ENCODE measurements at places on chromosomes 4 and X.

GRCh38 chr4:23923840-23924239 lies 34.0 kb upstream of the PPARGC1A start:
- no peak for DNase-seq

DNA sequence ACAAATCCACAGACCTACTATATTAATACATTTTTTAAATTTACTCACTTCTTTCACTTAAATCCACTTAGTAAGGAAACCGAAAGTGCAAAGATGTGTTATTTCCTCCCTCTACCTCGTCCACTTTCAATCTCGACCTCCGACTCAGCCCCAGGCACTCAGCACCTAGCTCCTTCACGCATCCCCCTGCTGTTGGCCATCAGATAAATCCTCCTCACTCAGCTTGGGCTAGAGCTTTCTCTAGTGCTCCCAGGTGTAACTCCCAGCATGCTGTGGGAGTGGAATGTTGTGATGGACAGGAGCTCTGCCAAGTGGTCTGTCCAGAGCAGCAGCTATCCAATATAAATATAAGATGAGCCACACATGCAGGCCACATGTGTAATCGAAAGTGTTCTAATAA lies 26.7 kb upstream of the TEC start:
- no peak for DNase-seq

- DNase-seq = no peak
Measured at GRCh38 chr4:159859656-159860148, 756.8 kb downstream of the RAPGEF2 start.

DNA sequence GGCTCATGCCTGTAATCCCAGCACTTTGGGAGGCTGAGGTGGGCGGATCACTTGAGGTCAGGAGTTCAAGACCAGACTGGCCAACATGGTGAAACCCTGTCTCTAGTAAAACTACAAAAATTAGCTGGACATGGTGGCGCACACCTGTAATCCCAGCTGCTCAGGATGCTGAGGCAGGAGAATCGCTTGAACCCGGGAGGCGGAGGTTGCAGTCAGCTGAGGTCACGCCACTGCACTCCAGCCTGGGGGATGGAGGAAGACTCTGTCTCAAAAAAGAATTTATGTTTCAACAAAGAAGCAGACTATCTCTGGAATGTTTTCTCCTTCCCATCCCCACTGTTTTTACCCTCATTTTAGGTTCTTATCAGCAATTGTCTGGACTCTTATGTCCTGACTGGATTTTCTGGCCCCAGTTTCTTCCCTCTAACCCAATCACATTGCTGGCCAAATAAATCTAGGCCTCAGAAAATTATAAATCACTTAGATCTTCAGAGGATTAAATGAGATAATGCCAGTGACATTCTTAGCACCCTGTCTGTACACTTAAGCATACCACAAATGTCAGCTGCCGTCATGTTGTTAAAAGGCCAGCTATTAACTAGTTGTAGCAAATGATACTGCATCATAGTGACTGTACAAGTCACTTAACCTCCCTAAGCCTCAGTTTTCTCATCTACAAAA lies 44.9 kb upstream of the PRSS48 start:
- DNase-seq = no peak

DNA sequence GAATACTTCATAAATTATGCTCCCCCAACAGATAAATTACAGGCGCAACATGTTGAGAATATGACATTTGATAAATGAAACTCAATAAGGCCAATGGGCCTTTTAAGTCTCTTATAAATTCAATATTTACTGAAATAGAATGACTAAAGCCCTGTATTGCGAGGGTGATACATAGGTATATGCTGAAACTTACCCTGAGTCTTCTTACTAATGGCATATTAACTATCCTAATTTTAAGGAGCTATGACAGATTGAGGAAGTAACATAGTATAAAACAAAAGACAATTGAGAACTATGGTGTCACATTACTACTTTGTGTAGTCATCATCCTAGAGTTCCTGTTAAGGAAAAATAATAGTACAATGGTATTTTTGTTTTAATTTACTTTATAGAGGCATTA lies 440.7 kb downstream of the IL15 start:
- DNase-seq = no peak

DNA sequence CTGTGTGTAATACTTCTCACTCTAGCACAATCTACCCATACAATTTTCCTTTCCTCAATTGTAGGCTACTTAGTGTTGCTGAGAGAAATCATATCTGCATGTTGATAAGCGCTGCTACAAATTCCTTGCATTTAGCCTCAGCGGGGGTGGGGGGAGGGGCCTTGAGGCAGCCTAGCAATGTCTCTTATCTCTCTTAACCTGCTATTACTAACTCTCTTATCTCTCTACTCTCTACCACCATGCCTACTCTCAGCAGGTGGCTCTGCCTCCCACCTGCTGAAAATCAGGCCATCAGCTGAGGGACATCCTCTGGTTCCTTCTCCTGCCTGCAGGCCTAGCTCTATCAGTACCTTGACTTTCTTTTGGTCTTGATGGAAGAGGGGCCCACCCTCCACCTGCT lies 98.9 kb downstream of the GPR82 start:
- DNase-seq = no peak

DNA sequence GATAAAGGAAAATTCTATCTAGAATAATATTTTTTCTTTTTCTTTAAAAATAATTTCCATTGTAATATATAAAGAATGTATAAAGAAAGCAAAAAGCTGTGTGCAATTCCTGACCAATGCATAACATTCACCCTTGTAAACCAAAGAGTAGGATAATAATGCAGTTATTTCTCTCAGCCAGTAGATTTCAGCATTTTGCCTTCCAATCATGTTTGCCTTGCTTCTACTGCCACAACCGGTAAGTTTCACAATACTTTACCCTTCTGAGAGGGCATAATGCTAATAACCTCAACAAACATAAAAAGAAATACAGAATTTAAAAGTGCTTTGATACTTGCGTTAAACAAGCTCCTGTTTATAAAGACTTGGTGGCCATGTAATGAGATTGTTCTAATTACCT lies 59.9 kb downstream of the CHIC2 start:
- DNase-seq = no peak

GRCh38 chr4:182483685-182484084 lies 240.5 kb downstream of the TENM3 start:
- no peak for DNase-seq

- no peak for DNase-seq
Measured at GRCh38 chr4:159150821-159151390, 48.0 kb downstream of the RAPGEF2 start.

GRCh38 chr4:124708517-124709300 lies 3.8 kb downstream of the ANKRD50 start:
- DNase-seq = no peak

- no peak for DNase-seq
Measured at GRCh38 chr4:90028460-90028859, 98.7 kb upstream of the CCSER1 start.

DNA sequence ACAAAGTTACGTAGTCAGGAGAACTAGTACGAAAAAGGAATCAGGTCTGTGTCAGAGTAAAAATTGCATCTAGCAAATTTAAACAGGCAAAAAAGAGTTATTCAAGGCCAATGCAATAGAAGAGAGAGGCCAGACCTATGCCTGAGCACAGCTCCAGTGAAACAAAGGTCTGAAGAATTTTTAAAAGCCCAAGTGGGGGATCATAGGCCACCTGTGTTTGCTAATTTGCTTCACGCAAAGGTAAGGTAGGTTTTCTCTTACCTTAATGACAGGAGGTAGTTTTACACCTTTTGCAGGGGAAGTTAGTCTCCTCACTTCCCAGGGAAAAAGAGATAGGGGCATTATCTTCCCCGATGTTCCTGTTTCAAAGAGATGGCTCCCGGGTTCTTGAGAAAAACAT lies 448.6 kb upstream of the TECRL start:
- no peak for DNase-seq

All from GM04504 (cell line).